ENCODE measurements at places on chromosomes 12 and 14. TPM values are rescaled to one million over a fixed set of nuclear protein-coding genes. Genes with fewer than 3 reads are reported as not detected.

- DNase-seq = no peak
Measured at GRCh38 chr14:91957876-91958313, 10.4 kb upstream of the FBLN5 start.

- peak; percentile 48 for DNase-seq
Measured at GRCh38 chr14:32933629-32934072, 5.0 kb upstream of the NPAS3 start.

GRCh38 chr14:101215266-101215665 is 311.7 kb upstream of the RTL1 start:
- no peak for DNase-seq

DNA sequence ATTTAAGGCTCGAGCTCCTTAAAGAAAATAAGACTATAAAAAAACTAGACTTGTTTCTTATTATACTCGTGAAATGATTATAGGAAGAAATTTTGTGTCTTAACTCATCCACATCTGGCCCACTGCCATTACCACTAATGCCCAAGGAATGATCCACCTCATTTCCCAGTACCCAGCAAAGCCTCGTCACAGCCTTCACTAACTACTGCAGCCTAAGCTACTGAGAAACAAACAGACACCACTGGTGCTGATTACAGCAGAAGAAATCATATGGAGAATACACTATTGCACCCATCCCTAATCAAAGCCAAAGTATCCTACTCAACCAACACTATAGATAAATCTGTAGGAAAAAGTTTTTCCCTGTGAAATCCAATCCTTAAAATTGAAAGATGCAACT is 205.3 kb upstream of the NAV3 start:
- DNase-seq = no peak

Gene ASCL1
- total RNA-seq = not detected

Gene RASAL1
- total RNA-seq = 0.27 TPM

Gene P3H3
- 13.2 TPM for total RNA-seq

Gene CCDC198
- not detected for total RNA-seq

- DNase-seq = no peak
Measured at GRCh38 chr12:57452181-57452936, 2.7 kb upstream of the INHBE start.

Measured in hematopoietic multipotent progenitor cell (in vitro differentiated cells).